ENCODE measurements at places on chromosomes 4 and X. TPM values are rescaled to one million over a fixed set of nuclear protein-coding genes. Genes with fewer than 3 reads are reported as not detected.

- no peak for DNase-seq
Observed at GRCh38 chr4:178083968-178084367, 641.7 kb upstream of the AGA start.

DNA sequence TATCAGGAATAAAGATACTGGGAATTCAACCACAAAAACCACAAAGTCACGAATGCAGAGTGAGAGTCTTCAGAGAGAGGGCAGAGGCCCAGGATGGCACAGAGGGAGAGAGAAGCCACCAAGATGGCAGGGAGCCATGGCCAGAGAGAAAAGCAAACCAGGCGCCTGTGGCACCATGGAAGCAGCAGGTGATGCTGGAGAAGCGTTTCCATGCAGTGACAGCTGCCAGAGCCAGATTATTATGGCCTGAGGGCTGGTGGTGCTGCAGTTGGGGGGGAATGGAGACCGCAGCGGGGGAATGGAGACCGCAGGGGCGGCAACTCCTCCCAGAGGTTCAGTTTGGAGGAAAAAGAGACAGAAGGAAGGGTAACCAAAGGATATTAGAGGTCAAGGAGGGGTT, 5.8 kb downstream of the TAFAZZIN start:
- no peak for DNase-seq

GRCh38 chr4:93433840-93434239, 394.7 kb upstream of the ATOH1 start:
- DNase-seq = no peak

- no peak for DNase-seq
Observed at GRCh38 chr4:53465891-53466290, 88.5 kb downstream of the FIP1L1 start.

- no peak for DNase-seq
Observed at GRCh38 chrX:5145957-5146356, 1082.7 kb downstream of the NLGN4X start.

GRCh38 chr4:40548256-40548655, 81.4 kb downstream of the RBM47 start:
- DNase-seq = no peak

TMEM255A gene
- 3.3 TPM for total RNA-seq

FGF13 gene
- 66.8 TPM for total RNA-seq
